ENCODE measurements at places on chromosomes 7 and 10.

DNA sequence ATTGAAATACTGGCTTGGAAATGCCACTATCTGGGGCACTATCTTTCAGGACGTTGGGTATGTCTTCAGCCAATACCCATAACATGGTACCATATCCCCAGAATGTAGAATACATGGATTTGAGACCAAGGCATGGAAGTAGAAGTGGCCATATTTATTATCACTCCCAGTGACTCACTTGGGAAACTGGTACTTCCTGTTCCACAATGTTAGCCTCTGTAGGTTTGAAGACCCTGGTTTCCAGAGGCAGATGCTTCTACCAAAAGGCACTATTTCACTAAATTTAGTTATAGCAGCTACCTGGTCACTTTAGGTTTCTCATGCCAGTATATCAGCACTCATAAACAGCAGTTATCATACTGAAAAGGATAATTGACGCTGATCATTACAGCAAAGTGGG lies 184.2 kb downstream of the CCDC71L start:
- no peak for DNase-seq

- peak; percentile 15 for DNase-seq
Observed at GRCh38 chr10:78357141-78358063, 323.7 kb downstream of the RPS24 start.

DNA sequence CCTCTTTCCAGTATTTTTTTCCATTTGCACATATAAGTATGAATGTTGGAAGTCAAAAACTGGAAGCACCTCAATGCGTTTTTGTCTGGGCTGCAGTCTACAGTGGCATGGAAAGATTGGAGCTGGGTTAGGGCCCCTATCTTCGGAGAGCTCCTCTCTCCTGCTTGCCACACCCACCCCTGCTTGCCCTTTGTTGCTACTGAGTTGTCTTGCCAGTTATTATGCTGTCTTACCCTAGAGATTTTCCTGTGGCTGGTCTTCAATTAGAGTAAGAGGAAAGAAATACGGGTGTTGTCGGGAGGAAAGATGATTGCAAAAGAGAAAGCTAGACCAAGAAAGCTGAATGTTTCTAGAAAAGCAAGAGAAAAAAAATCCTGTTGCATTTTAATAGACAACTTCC lies 228.9 kb upstream of the CELF2 start:
- no peak for DNase-seq

DNA sequence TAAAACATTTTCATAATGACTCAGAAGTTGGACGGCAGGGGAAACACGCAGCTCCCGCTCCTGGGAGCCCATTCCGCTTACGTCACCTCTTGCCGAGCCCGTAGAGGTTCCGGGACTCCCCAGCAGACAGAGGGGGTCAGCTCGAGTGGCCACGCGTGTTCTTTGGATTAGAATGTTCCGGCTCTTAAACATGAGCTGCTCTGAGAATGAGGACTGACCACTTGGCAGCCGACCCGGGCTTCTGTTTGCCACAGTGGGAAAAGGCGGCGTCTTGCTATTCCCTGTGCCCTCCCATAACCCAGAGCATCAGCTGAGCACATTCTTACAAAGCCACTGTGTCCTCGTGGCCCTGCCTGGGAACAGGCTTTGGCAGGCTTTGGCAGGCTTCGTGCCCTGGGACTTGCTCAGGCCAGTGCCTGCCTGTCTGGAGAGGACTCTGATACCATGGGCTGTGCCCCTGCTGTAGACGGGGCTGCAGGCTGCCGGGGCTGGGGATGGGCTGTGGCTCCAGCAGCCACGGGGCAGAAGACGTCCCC lies 40.1 kb downstream of the PFKP start:
- peak; percentile 95 for DNase-seq

DNA sequence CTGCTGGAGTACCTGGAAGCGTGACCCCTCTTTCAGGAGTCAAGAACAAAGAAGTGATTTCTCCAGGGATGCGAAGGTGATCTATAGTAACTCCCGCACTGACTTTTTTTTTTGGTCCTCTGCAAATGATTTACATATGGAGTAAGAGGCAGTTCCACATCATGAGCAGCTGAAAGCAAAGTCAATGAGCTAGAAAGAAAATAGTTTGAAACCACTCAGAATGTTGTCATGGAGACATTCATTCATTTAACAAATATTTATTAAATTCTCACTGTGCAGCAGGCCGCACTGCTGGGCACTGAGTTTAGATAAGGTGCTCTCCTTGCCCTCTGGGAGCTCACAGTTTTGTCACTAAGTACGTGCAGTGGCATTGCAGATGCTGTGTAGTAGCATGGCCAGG lies 206.7 kb downstream of the CAMK1D start:
- no peak for DNase-seq

DNA sequence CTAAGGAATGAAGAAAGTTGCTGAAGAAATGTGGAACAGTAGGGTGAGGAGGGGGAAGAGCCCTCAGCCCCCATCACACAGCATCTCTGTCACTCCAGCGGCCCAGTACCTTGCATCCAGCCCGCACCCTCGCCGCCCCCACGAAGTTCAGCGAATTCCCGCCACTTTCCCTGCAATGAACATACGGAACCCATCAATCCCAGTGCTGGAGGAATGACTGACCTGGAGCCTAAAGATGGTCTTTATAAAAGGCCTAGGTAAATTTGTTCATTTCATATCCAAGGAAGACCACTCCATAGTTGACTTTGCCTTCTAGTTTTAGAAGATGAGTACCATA lies 779 bp upstream of the KIF5B start:
- no peak for DNase-seq

GRCh38 chr7:12518920-12519681 lies 51.4 kb upstream of the SCIN start:
- DNase-seq, result peak; percentile 4

- no peak for DNase-seq
Observed at GRCh38 chr7:50229964-50230363, 74.6 kb upstream of the IKZF1 start.

GRCh38 chr10:113820507-113820906 lies 33.4 kb downstream of the DCLRE1A start:
- DNase-seq, result no peak

- DNase-seq, result no peak
Observed at GRCh38 chr7:20104696-20105095, 112.5 kb downstream of the MACC1 start.

DNA sequence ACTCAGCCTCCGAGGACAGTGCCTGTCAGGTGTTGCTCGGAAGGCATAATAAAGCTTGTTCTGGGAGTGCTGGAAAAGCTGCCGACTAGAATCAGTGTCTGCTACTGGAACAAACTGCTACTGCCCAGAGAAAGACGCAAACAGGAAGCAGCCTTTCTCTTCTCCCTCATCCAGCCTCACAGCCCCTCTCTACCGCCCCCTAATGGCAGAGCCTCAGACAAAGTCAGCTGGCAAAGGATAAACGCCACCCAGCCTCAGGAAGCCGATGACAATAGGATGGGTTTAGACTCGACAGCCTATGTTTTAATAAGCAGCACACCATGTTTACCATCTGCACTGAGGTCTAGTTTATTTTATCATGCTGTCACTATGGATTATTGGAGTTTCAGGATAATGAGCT lies 169.5 kb upstream of the LYZL1 start:
- peak; percentile 21 for DNase-seq

DNA sequence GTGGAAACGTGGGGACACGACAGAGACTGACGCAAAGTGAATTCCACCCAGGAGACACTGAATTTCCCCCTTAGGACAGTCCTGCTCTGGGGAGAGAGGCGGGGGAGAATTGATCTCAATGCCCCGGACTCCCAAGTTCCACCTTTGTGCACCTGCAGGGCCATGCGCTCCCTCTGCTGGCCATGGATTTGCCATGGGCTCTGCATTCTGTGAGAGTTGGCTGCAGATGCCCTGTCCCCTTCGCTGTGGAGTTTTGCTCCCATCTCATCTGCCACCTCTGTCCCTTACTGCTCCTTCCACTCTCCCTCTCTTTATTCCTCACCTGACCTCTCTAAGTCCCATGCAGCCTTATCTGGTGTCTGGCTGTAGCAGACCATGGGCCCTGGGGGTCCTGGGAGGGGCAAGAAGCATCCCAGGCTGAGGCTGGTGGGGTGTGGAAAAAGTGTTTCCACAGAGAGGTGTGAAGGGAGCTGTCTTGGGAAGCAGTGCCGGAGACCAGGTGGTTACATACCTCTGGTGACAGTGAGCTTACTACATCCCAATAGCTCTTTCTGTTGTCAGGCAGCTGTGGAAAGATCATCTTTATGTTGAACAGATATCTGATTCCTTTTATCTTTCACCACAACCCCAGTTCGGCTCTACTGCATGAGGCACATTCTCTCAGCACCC lies 14.3 kb downstream of the GHRHR start:
- DNase-seq, result peak; percentile 26

GRCh38 chr10:48765527-48765926 lies 80.9 kb downstream of the WDFY4 start:
- no peak for DNase-seq

- peak; percentile 85 for DNase-seq
Observed at GRCh38 chr10:30445711-30446110, 11.7 kb downstream of the MAP3K8 start.

DNA sequence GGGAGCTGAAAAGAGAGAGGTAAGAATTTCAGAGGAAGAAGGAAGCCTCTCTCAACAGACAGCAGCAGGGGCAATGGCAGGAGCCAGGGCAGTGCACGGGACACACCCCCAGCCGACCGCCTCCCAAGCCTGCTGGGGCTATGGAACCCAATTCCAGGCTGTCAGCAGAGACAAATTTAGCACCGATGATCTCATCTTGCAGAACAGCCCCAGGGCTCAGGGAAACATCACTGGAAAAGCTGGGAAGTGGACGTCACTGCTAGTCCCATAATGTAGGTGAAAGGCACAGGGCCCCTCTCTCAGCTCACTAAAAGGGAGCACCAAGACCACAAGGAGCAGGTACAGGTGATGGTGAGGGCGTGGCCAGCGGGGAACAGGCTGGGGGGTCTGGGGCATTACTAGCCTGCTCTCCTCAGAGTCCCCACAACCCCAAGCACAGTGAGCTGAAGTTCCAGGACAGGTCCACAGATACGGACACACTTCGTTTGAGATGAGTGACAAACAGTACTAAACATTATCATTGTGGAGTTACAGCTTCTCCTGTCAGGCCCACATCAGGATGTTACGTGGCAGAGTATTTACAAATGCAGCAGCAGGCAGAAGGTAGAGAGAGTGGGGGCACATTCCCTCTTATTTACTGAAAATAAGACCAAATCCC lies 103.7 kb downstream of the PLXNA4 start:
- DNase-seq, result peak; percentile 75

DNA sequence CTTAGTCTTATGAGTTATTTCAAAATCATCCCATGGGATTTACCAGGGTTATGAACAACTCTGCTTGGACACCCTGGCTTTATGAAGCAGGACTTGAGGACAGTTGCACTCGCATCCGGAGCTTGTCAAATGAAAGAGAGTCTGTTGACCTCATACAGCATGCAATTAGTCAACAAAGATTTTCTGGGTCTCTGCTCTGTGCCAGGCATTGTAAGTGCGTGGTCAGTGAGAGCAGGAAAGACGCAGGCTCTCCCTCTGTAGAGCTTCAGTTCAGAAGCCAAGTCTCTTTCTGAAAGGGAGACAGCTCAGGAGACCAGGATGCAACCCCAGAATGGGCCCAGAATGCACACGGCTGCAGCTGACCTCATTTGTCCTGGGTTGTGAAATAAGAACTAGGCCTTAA lies 45.5 kb upstream of the DMBT1 start:
- DNase-seq, result peak; percentile 89

GRCh38 chr10:43315535-43316207 lies 48.8 kb upstream of the RASGEF1A start:
- DNase-seq, result no peak

DNA sequence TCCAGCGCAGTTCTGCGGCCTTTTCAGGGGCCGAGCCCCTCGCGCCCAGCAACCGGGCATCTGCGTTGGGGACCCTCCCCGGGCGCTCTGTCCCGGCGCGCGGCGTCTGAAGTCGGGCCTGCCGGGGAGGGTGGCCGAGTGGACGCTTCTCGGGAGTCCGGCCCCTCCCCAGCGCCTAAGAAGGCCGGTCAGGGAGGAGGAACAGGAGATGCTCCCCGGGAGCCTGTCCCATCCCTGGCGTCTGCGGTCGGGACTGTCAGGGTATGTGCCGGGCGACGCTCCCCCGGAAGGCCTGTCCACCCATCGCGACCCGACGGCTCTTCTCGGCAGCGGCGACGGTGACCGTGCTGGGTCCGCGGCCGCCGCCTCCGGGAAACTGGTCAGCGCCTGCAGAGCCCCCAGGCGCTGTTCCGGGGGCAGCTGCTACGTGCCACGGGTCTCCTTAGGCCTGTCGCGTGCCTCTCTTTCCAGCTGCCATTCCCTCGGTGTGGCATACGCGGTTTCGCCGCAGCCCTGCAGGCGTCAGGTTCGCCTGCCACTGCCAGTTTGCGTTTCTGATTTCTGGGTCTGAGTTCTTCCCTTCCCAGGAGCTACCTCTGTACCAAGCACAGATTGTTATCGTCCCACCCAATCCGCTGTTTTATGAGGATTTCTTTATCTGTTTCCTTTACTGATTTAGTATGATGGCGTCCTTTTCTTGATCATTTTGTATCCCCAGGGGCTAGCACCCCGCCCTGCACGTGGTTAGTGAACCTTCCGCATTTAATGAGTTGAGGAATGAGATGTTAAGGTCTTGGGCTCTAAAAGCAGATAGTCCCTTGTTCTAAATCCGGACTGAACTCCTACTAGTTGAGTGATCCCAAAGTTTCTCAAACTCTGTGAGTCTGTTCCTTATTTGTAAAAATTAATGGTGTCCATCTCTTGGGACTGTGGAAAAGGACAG lies 782 bp downstream of the IFIT5 start:
- DNase-seq, result peak; percentile 58

GRCh38 chr7:22267930-22268615 lies 88.9 kb downstream of the RAPGEF5 start:
- DNase-seq, result no peak

DNA sequence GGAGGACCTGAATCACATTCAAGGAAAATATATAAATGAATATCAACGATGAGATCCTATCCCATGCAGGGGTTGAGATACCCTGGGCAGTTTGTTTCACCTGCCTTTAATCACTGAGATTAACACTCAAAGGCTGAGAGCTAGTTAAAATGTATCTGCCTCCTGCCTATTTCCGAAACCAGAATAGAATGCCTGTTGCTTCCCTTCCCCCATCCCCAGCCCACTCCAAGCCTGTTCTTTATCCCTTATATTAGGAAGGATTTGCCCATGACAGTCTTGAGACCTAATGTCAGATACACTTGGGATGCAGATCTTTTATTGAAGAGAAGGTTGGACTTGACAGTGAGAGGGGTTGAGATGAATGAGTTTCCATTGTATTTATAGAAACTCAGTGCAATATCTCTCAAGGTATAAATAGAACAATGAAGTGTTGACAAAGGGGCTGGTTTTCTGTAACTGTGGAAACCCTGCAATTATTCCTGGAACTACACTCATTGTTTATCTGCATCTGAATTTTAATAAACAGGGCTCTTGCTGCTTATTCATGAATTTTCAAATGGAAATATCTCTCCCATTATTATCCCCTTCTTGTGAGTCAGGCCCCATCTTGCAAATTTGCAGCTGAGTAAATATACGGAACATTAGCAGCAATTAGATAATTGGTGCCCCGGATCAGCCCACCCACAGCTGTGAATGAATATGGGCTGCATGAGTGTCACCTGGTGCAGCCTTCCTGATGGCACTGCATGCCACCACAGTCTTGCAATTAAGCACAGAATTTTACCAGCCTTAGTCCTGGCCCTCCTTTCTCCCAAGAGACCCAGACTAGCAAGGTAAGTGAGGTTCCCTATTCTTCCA lies 66.7 kb downstream of the SORCS3 start:
- no peak for DNase-seq

GRCh38 chr10:71945819-71946474 lies 18.2 kb upstream of the CHST3 start:
- no peak for DNase-seq

GRCh38 chr7:25754751-25755150 lies 397.2 kb upstream of the NFE2L3 start:
- DNase-seq, result no peak

- no peak for DNase-seq
Observed at GRCh38 chr7:136070736-136071505, 93.8 kb upstream of the MTPN start.
